ENCODE measurements at places on chromosomes 6 and 20.

GRCh38 chr6:134510142-134510541 is 192.2 kb upstream of the SGK1 start:
- no peak for DNase-seq

DNA sequence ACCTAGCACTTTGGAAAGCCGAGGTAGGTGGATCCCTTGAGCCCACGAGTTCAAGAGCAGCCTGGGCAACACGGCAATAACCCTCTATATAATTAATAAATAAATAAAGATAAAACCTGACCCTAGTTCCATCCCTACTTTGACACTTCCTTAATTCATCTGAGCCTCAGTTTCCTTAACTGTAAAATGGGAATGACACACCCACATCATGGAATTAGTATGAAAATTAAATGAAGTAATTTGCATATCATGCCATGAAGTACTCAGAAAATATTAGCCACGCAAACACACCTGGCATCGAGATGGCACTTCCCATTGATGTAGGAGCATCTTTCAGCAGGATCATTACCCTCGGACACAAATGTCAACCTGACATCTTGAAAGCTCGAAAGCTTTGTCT is 19.1 kb downstream of the ZMYND8 start:
- no peak for DNase-seq

GRCh38 chr6:147417954-147418353 is 90.5 kb upstream of the SAMD5 start:
- no peak for DNase-seq

- peak; percentile 15 for DNase-seq
Observed at GRCh38 chr20:24350923-24351368, 118.5 kb upstream of the SYNDIG1 start.

- DNase-seq: peak; percentile 1
Observed at GRCh38 chr20:15342991-15343523, 1005.6 kb upstream of the FLRT3 start.

DNA sequence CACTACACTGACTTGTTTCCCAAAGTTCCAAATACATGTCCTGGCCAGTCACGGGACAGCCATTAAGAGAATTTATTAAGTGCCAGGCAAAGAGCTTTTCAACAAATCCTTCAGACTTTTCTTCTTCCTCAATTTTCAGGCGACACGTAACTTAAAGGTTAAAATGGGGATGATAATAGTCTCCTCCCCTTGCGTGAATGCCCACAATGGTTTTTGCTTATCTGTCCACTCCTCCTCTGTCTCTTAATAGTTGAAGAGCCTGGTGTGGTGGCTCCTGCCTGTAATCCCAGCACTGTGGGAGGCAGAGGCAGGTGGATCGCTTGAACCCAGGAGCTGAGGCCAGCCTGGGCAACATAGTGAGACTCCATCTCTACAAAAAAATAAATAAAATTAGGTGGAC is 11.4 kb upstream of the PARD6B start:
- DNase-seq: no peak

DNA sequence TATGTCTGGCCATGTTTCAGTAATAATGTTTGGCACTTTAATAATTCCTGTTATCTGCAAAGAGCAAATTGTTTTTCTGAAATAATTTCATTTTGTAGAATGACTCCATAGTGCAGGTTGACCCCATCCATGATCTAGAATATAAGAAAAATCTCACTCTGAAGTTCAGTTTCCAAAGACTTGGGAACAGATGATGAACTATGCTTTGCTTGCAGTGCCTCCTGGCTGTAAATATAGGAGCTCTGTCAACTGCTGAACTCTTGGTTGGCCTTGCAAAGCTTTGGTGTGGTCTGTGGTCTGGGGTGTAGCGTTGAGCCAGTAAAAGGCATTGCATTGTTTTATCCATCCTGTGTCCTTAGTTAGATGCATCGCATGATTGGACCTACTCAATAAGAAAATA is 104.0 kb downstream of the PLCB4 start:
- DNase-seq: peak; percentile 44

- DNase-seq: peak; percentile 69
Observed at GRCh38 chr6:163897030-163897429, 482.5 kb downstream of the QKI start.

- DNase-seq: peak; percentile 98
Observed at GRCh38 chr6:54053881-54054391, 57.3 kb upstream of the MLIP start.

DNA sequence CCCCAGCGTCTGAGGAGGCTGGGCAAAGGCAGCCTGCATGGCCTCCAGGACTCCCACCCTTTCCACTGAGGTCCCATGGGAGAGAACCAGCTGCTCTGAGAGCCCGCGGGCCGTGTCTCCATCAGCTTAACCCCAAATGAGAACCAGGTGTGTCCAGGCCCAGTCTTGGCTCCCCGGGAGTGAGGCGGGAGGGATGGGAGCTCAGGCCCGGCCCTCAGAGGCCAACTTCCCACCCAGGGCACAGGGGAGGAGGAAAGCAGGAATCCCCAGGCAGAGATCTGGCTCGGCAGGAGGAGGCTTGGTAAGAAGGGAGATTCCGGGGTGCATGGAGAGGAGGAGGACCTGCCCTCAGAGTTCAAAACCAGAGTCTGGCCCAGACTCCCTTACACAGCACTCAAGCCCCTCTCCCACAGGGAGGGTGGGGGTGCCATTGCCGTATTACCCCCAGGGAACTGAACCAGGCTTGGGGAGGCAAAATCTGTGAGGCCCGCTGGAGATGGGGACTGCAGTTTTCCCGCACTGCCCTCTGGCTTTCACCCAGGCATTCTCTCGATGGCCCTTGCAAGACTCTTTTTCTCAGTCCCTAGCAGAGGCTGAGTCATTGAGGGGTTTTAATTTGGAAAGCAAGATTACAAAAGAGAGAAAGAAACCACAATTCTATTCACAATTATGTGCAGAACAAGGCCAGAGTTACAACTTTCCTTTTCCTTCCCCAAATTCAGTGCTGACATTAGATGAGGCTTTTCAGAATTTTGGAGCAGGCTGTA is 17.1 kb downstream of the FOXF2 start:
- DNase-seq: peak; percentile 39

- DNase-seq: peak; percentile 97
Observed at GRCh38 chr6:134436281-134436815, 118.4 kb upstream of the SGK1 start.

DNA sequence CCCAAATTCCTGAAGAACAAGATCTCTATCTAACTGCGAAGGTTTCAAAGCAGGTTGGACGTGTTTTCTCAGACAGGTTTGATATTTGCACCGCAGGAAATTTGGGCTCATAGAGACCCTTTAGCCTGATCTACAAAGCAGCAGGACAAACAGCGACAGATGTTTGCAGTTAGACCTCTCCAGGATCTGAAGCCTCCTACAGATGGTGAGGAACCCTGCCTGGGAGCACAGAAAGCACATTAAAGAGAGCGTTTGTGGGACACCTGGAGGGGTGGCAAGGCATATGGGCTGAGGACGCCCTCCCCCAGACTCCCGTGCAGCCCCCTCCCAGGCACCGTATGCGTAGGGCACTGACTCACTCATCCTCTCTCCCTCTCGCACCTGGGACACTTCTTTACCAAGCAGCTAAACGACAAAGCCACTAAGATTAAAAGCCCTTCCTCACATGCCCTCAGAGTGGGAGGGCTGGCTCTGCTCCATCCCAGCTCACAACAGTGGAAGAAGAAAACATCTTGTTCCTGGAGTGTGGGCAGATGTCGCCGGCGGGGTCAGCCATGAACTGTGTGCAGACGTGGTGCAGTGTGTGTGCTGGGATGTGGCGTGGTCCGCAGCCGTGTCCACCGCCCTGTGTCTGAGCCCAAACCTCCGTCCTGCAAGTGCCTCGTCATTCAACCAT is 249.7 kb upstream of the AFDN start:
- DNase-seq: no peak

DNA sequence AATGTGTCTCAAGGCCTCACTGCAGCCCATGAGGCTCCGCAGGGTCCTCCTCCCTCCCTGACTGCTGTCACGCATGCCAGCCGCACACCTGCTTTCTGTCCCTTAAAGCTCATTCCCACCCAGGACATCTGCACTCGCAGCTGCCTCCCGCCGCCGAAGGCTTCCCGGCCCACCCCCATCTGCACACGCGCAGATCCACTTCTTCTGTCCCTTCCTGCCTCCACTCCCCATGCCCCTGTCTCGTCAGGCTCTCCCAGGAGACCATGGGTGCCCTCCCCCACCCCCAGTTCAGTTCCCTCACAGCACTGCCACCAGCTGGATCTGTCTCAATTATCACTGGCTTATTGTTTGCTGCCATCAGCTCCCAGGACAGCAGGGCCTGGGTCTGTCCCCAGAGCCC is 63.0 kb downstream of the RIPOR3 start:
- DNase-seq: no peak

- no peak for DNase-seq
Observed at GRCh38 chr20:45981261-45981660, 9.3 kb upstream of the ZNF335 start.

GRCh38 chr6:13431861-13432465 is 55.4 kb downstream of the GFOD1 start:
- DNase-seq: peak; percentile 65

DNA sequence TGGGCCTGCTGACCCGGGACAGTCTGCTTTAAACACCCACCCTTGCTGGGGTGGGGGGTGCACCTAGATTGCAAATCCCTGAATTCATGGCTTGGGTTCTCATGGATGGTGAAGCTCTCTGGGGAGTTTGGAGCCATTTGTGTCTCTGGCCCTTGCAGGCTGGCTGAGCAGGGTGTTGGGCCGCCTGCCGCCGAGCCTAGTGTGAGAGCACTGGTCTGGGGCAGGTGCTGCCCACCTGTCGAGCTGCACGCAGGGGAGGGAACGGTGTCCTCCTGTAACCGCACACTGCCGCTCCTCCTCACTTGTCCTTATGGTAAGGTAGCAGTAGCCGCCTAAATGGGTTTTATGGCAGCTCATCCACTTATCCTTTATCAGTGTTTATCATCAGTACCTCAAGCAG is 143.9 kb downstream of the DTNBP1 start:
- DNase-seq: no peak

DNA sequence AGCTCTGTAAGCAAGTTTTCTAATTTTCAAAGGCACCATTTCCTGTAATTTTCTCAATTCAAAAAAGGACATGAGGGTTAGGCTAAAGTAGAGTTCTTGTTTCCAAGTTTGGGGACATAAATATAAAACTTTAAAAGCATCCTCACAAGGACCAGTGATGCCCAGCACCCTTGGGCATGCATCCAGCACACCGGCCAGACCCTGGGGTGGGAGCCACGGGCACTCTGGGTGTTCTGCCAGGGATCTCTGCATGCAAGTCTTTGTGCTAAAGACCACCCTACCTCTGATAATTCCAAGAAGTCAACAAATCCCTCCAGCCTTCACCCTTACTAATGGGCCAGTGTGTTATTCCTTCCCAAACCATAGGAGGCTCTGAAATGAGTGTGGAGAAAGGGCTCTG is 46.5 kb downstream of the PLCG1 start:
- DNase-seq: no peak

- DNase-seq: peak; percentile 41
Observed at GRCh38 chr6:38110481-38110971, 291.0 kb downstream of the ZFAND3 start.

DNA sequence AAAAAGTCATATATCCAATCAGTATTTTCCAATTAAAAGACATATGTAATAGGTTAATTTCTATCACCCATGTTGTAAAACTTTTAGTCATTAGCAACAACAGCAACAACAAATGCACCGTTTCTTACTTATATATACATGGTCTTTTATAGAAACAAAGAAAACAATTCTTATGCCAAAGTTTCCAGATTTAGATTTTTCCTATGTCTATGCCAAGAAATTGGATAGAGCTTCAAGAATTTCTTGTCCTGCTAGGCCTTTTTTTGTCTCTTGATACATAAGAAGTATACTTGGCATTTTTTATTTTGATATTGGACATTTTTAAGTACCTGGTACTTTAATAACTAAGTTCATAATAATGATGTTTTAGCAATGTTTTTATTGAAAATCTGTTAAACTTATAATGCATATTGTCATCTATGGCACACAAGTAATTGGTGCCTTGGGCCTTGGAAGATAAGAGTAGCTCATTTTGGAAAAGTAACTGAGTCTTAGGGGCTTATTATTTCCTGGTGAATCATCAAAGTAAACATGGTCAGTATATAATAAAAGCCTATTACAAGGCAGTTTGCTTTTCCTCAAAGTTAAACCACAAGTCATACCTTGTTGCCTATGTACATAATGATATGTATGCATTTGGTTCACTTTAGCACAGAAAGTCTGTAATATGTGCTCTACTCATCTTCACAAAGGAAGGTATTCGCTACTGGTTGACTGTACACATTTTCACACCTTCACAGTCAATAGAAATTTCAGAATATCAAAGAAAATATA is 10.1 kb upstream of the FRK start:
- no peak for DNase-seq

- peak; percentile 91 for DNase-seq
Observed at GRCh38 chr6:137341681-137342195, 122.6 kb upstream of the IFNGR1 start.

Measured in fibroblast of lung (primary cell).